ENCODE measurements at places on chromosomes 13 and 19.
A peak's percentile ranks its signal among the peaks of the same experiment; 100 is the strongest.

GRCh38 chr13:94168783-94169453 is 310.6 kb downstream of the DCT start:
- DNase-seq = peak; percentile 16

GRCh38 chr13:102128216-102128810 is 273.5 kb downstream of the FGF14 start:
- peak; percentile 27 for DNase-seq

DNA sequence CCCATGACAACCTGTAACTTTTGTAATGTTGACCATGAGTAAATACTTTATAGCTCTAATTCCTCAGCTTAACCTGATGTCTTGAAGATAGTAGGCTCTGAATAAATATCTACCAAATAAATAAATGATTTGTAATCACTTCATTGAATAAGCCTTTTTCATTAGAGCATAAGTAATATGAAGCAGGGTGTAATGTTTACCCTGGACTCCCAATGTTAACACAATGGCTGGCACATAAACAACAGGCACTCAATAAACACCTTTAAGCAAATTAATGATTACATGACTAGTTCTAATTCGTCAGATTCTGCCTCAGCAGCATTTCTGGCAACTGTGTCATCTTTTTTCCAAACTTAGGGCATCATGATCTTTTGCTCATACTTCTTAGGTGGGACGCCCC is 396.3 kb downstream of the LIG4 start:
- no peak for DNase-seq

DNA sequence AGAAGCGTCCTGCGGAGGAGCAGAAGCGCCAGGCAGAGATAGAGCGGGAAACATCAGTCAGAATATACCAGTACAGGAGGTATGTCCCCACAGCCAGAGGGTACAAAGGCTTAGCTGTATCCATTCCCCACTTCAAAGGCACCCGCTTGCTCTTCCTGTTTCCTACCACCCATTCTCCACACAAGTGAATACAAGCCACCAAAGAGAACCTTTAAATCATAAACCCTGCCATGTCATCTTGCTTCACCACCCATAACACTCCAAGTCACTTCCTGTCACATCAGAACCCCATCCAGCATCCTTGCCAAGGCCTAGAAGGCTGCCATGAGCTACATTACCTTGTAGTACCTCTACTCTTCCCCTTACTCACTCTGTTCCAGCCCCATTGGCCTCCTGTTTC is 205.8 kb downstream of the LMO7 start:
- no peak for DNase-seq

DNA sequence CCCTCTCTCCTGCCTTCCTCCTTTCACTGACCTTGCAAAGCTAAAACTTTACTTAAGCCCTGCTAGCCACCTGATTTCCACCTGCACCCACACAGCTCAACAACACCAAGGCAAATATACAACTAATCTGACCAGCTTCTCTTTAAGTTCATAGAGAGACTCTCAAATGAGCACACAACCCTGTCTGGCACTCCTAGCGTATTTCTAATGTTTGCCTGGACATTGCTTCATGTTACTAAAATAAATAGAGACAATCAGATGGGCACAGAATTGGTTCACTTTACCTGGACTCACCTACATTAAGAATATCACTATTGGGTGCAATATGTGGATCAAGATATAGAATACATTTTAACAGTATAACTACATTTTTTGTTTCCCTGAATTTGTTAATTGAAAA is 33.2 kb upstream of the RXFP2 start:
- no peak for DNase-seq

- no peak for DNase-seq
These were observed 172.4 kb upstream of the PCDH9 start for GRCh38 chr13:67402546-67402945.

DNA sequence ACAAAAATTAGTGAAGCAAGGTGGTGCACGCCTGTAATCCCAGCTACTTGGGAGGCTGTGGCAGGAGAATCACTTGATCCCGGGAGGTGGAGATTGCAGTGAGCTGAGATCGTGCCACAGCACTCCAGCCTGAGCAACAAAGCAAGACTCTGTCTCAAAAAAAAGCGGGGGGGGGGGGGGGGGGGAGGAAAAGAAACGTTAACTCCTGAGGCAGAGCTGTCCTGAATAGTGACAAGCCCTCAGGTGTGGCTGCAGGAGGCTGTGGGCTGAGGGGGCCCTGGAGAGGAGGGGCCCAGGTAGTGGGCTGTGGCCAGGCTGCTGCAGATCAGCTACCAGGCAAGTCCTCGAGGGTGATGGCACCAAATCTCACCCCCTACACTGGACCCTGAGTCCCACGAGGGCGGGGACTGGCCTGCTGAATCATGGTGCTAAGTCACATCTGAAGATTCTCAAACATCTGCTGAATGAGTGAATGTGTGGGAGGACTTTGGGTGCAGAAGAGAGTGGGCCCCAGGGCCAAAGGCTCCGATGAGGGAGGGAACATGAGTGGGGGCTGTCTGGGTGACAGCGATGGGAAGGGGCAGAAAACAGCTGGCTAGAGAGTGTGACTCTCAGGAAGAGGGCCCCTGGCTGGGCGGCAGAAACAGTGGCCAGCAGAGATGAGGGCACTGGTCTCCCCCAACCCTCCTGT is 24.6 kb upstream of the ATP1A3 start:
- no peak for DNase-seq

DNA sequence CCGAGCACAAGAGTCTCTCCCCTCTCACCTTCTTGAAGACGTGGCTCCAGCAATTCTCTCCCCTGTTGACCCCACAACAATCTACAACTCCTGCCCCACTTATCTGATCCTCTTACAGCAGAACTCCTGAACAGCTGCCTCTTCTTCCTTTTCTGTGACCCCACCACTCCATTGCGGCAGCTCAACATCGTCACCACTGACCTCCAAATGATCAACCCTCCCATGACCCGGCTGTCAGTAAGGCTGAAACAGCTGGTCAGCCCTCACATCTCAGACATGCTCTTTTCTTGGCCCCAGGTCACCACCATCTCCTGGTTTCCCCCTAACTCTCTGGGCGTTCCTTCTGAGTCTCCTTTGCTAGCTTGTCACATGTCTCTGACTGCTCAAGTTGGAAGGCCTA is 1.8 kb downstream of the EXOSC5 start:
- no peak for DNase-seq

GRCh38 chr13:39859898-39860297 is 204.4 kb downstream of the COG6 start:
- DNase-seq = peak; percentile 36

DNA sequence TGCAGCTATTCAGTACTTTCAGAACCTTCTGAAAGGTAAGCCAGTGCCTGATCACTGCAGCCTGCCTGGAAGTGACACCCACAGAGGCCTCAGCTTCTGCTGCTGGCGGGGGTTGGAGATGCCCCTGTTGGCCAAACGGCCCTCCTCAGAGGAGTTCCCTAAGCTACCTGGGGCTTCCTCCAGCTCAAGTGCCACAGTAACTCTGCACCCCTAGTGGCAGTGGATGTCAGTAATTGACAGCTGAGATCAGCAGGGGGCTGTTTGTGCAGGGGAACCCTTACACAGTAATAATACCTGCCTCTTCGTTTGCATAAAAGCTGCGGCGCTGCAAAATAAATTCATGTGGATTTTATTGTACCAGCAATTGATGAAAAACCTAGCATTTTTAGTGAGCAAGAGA is 28.9 kb downstream of the TDRD12 start:
- no peak for DNase-seq
